Breast epithelium (tissue), 4 donors: ENCODE measurements at places on chromosomes 7 and 10.

GRCh38 chr7:132778761-132779160 lies 202.5 kb upstream of the PLXNA4 start:
- H3K4me1 ChIP-seq, result no peaks in the 10 kb centered on the region
- H3K27ac ChIP-seq, result no peak overlapping the region
- H3K4me3 ChIP-seq, result no peak overlapping the region

DNA sequence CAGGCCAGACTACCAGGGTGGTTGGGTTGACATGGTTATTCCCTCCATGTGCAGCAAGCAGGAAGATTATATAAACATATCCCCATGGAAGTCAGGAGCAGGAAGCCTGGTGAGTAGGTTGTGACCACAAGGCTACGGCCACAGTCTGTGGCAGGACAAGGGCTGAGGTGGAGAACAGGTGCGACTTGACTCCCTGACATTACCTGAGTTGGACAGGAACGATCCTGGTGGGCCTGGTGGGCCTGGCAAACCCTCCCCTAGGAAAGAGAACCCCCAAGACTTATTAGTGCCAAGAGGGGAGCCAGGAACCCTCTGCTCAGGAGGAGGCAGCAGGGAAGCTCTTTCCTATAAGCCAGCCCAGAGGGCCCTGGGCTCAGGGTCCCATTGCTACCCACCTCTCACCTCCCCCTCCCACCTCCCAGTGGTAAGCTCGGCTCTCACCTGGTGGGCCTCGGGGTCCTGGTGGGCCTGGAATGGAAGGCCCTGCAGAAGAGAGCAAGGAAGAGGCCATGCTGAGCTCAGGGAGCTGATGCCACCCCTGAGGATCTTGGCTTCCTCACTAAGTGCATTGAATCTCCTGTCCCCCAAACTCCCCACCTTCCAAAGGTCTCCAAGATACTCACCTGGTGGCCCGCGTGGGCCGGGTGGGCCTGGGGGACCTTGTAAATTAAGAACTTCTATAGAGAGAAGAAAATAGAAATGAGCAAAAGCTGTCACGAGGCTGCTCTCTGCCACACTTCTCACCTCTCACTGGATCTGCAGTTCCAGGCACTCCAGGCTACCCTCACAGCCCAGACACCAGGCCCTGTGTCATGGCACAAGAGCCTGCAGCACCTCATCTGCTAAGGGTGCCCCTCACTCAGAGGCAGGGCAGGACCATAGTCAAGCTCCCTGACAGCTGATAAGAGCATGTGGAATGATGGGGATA lies 44.6 kb downstream of the COL17A1 start:
- no peak overlapping the region for H3K4me3 ChIP-seq
- H3K27ac ChIP-seq, result no peak overlapping the region
- H3K4me1 ChIP-seq, result no peaks in the 10 kb centered on the region
- H3K27me3 ChIP-seq, result no peaks in the 10 kb centered on the region

DNA sequence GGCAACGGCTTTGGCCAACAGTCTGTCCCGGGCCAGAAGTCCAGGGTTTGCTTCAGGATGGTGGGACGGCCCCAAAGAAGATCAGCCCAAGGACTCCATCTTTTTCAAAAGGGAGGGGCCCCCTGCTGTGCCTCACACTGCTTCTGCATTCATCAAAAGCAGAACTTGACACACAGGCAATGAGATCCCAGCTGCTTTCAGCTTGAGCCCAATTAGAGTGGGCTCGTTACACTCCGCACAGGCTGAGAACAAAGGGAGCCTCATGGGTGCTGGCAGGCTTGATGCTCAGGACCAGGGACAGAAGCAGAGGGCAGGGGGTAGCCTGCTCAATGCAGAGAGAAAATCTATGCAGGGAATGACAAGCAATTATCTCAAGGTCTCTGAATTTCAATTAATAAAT lies 45.5 kb downstream of the VOPP1 start:
- no peak for DNase-seq
- no peaks in the 10 kb centered on the region for H3K36me3 ChIP-seq
- no peak overlapping the region for H3K4me3 ChIP-seq
- no peaks in the 10 kb centered on the region for H3K27me3 ChIP-seq
- no peaks in the 10 kb centered on the region for H3K4me1 ChIP-seq

- no peaks in the 10 kb centered on the region for H3K4me1 ChIP-seq
- H3K36me3 ChIP-seq, result no peaks in the 10 kb centered on the region
- H3K4me3 ChIP-seq, result no peak overlapping the region
- H3K27me3 ChIP-seq, result no peaks in the 10 kb centered on the region
- no peak for DNase-seq
These were observed 69.7 kb downstream of the VWA2 start for GRCh38 chr10:114308531-114309363.

GRCh38 chr7:125118444-125118843 lies 188.8 kb upstream of the POT1 start:
- DNase-seq, result no peak
- H3K27me3 ChIP-seq, result no peaks in the 10 kb centered on the region
- no peaks in the 10 kb centered on the region for H3K36me3 ChIP-seq

GRCh38 chr10:119737823-119738222 lies 12.0 kb downstream of the INPP5F start:
- no peak for DNase-seq
- no peaks in the 10 kb centered on the region for H3K36me3 ChIP-seq
- no peak overlapping the region for H3K27ac ChIP-seq
- H3K4me3 ChIP-seq, result no peak overlapping the region
- no peaks in the 10 kb centered on the region for H3K27me3 ChIP-seq

DNA sequence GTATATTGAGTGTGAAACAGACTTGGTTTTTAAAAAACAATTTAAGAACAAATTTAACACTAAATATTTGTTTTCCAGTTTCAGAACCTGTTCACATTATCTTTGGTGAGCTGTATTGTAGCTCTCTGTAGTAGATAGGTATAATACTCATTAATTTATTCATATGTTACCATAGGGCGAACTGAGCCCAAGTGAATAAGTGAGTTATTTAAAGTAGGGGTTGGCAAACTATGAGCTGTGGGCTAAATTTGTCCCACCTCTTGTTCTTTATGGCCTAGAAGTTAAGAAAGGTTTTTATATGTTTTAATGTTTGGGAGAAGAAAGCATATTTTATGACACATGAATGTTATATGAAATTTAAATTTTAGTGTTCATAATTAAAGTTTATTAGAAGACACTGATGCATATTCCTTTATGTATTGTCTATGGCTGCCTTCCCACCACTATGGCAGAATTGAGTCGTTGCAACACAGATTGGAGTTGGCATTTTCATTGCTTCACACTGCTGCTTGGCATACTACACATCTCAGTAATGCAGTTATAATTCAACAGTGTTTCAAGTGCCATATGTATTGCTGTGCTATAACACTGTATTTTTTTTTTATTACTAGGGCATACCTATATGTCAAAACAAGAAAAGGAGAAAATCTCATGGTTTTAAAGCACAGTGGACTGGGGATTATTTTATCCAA lies 146.5 kb downstream of the ADK start:
- H3K27me3 ChIP-seq, result no peaks in the 10 kb centered on the region
- H3K4me1 ChIP-seq, result no peaks in the 10 kb centered on the region
- no peak overlapping the region for H3K27ac ChIP-seq
- DNase-seq, result no peak
- H3K36me3 ChIP-seq, result no peaks in the 10 kb centered on the region

DNA sequence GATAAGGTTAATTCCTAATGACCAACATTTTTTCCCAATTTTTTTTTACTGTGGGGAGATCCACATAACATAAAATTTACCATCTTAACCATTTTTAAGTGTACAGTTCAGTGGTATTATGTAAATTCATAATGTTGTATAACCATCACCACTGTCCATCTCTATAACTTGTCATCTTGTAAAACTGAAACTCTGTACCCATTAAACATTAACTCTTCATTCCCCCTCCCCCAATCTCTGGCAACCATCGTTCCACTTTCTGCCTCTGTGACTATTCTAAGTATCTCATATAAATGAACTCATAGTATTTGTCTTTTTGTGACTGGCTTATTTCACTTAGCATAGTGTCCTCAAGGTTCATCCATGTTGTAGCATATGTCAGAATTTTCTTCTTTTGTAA lies 46.0 kb upstream of the HPS1 start:
- DNase-seq, result no peak
- H3K36me3 ChIP-seq, result no peaks in the 10 kb centered on the region
- H3K27ac ChIP-seq, result no peak overlapping the region

- H3K4me3 ChIP-seq, result no peak overlapping the region
- H3K27ac ChIP-seq, result no peak overlapping the region
- H3K27me3 ChIP-seq, result no peaks in the 10 kb centered on the region
These were observed 40.3 kb downstream of the AGAP3 start for GRCh38 chr7:151126491-151127137.

DNA sequence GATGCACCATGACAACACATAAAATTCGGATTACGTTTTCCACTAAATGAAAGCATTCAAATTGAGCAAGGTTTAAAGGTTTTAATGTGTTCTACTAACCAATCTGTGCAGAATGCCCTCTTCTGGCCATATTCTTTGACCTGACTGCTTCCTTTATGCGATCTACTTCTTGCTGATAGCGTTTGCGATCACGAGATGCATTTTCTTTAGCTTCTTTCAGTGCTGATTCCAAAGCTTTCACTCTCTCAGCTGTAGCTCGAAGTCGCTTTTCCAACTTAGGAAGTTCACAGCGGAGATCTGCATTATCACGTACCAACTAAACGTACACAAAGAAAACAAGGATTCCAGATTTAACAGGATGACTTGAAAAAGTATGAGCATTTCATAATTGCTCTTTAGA lies 39.2 kb downstream of the KIF5B start:
- no peaks in the 10 kb centered on the region for H3K4me1 ChIP-seq
- H3K27ac ChIP-seq, result no peak overlapping the region

DNA sequence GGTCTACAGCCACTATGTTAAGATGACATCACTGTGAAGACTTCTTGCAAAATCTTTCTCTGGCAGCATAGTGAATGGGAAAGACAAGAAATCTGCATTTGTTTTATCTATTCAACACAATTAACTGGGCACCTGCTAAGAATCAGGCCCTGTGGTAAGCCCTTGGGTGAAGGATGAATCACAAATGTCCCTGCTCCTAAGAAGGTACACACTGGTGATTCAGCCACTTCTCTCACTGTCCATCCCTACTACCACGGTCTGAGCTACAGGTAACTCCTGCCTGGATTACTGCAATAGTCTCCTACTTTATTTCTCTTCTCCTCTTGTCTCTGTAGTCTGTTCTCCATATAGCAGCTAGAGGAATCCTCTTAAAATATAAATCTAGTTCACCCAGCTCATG lies 116.1 kb downstream of the HIBADH start:
- no peaks in the 10 kb centered on the region for H3K36me3 ChIP-seq
